ENCODE measurements at places on chromosomes 3 and 15.
A peak's percentile ranks its signal among the peaks of the same experiment; 100 is the strongest.

DNA sequence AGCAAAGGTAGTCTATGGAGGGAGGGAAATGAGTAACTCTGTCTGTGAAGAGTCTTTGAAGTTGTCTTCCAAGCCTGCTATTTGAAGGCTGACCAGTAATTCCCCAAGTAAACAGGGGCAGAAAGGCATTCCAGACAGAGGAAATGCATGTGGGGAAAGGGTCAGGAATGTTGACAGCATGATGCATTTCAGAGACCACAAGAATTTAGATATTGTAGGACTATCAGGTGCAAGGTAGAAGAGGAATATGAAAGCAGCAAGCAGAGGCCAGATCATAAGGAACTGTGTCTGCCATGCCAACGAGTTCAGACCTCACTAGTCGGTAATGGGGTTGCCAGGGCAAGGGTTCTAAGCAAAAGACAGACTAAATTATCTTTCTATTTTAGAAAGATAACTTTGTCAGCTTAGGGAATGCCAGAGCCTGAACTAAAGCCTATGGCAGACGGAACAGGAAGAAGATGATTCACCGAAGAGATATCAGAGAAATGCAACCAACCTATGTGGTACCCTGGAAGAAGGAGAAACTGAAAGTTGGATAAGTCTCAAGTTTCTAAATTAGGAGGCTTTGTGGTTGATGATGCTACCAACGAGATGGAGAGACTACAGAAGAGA, 327.0 kb upstream of the RORA start:
- H3K4me1 ChIP-seq: no peaks in the 10 kb centered on the region
- H3K36me3 ChIP-seq: no peaks in the 10 kb centered on the region
- H3K27me3 ChIP-seq: peaks cover 4% of the 10 kb centered on the region
- no peak overlapping the region for H3K4me3 ChIP-seq
- DNase-seq: no peak
- no peak overlapping the region for H3K27ac ChIP-seq

- no peak overlapping the region for H3K4me3 ChIP-seq
- peak; percentile 50 for DNase-seq
- H3K36me3 ChIP-seq: no peaks in the 10 kb centered on the region
- H3K27me3 ChIP-seq: no peaks in the 10 kb centered on the region
- H3K4me1 ChIP-seq: peaks cover 44% of the 10 kb centered on the region
Observed at GRCh38 chr3:168088106-168088720, 7.5 kb downstream of the GOLIM4 start.

GRCh38 chr15:40344631-40345120, 3.9 kb upstream of the CCDC9B start:
- peak overlapping the region; percentile 99 for H3K27ac ChIP-seq
- H3K27me3 ChIP-seq: no peaks in the 10 kb centered on the region
- H3K36me3 ChIP-seq: no peaks in the 10 kb centered on the region
- H3K4me1 ChIP-seq: peaks cover 93% of the 10 kb centered on the region
- no peak overlapping the region for H3K4me3 ChIP-seq

DNA sequence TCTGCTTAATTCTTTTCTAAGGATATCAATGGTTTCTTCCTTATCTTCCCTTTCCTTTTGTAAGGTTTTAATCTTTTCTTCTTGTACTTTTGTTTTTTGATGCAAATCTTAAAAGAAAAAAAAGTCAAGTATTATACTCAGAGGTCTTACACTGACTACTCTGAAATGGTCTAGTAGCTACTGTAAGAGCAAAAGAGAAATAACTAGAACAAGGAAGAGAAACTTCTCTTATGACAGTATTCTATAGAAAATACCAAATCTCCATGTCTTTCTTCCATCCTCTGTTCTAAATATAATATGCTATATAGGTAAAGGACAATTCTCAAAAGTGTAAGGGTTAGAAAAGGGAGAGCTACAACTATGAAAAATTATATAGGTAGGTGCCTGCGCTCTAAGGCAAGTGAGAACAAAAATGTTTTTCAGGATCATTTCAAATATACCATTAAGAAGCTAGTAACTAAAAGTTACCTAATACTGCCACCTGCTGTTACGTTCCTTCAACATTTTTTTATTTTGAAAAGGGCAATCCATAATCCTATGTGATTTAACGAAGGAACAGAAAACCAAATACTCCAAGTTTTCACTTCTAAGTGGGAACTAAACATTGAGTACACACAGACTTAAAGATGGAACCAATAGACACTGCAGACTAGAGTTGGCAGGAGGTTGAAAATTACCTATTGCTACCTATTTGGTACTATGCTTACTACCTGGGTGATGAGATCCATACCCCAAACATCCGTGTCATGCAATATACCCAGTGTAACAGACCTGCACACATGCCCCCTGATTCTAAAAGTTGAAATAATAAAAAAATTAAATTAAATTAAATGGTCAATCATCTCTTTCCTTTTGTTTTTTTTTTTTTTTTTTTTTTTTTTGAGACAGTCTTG, 36.7 kb downstream of the CIP2A start:
- no peak overlapping the region for H3K27ac ChIP-seq
- no peaks in the 10 kb centered on the region for H3K36me3 ChIP-seq
- H3K4me3 ChIP-seq: no peak overlapping the region
- peak; percentile 14 for DNase-seq
- no peaks in the 10 kb centered on the region for H3K27me3 ChIP-seq
- no peaks in the 10 kb centered on the region for H3K4me1 ChIP-seq

DNA sequence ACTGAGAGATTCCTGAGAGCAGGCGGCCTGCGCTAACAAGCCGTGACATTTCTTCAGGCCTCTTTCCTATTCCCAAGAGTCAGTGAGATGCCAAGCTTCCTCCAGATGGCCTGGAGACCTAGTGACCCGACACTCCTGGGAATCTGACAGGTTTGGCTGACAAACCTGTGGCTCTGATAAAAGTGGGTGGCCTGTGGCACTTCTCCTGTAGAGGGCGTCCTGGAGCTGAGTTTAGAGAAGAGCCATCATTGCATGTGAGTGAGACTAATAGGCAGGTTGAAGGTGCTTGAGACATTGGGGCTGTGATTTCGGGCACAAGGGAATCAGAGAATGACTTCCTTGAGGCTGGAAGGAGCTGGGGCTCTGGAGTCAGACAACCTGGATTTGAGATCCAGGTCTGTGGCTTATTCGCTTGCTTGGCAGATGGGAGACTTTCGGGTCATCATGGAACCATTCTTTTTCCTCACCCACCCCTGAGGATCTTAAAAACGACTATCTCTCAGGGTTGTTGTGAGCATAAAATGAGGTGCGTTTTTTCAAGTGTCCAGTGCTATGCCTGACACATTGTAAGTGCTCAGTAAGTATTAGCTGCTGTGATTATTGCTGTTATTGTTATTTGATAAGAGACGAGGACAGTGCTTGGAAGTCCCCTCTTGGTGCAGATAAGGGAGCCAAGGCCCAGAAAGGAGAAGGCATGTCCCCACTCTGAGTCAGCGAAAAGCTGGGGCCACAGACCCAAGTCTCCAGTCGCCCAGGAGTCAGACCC, 77.2 kb downstream of the SCN10A start:
- H3K4me3 ChIP-seq: no peak overlapping the region
- H3K4me1 ChIP-seq: no peaks in the 10 kb centered on the region
- no peak for DNase-seq
- no peaks in the 10 kb centered on the region for H3K27me3 ChIP-seq
- H3K36me3 ChIP-seq: no peaks in the 10 kb centered on the region
- H3K27ac ChIP-seq: no peak overlapping the region

DNA sequence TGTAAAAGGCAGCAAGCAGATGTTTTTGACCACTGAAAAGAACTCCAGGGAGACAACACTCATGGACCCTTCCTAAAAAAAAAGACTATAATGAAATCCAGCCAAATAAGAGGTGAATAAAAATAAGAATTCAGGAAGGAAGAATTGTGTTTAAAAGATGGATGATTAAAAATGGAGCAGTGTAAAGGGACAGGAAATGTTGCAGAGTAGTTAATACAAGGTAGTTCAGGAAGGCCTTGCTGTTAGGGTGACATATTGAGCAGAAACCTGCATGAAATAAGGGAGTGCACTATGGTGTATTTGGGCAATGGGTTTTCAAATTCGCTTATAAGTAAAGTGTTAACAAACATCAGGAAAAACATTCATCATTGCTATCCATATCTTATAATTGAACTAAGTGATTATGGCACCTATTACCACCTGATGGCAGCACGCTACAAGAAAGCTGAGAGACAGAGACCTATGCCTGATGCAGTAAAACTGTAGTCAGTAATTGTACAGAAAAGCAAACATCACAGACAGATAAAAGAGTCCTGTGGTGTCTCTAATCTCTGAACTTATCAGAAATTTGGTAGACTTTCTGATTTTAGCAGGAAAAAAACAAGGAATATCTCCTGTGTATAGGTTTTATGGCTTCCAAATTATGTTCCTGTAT, 5.8 kb upstream of the DBR1 start:
- no peaks in the 10 kb centered on the region for H3K36me3 ChIP-seq
- no peak overlapping the region for H3K4me3 ChIP-seq
- peak; percentile 48 for DNase-seq
- peaks cover 3% of the 10 kb centered on the region for H3K4me1 ChIP-seq
- peaks cover 12% of the 10 kb centered on the region for H3K27me3 ChIP-seq
- no peak overlapping the region for H3K27ac ChIP-seq

DNA sequence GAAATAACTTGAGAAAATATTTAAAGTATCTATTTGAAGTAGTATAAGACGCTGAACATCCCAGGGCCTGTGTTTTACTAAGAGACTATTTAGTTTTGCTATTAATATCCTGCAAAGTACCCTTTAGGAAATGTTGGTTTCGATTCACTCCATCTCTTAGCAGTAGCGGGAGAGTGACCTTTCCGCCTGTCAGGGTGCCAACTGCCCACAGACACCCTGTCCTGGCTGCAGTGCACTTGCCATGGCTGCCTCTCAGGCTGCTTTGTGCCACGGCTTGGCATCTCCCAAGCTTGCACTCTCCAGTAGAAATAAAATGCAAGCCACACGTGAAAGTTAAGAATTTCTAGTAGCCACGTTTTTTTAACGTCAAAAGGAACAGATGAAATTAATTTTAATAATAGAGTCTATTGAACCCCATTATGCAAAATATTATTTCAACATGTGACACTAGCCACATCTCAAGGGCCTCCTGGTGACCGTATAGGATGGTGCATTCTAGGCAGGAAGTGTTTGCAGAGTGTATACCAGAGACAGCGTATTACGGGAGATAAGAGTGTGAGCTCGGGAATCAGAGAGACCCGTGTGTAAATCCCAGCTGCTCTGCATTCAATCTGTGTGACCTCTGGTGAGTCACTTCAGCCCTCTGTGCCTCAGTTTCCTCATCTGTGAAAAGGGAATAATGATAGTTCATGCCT, 19.8 kb downstream of the ADAMTS9 start:
- H3K4me3 ChIP-seq: no peak overlapping the region
- H3K36me3 ChIP-seq: no peaks in the 10 kb centered on the region
- no peaks in the 10 kb centered on the region for H3K27me3 ChIP-seq
- no peak overlapping the region for H3K27ac ChIP-seq
- DNase-seq: no peak
- H3K4me1 ChIP-seq: no peaks in the 10 kb centered on the region

- DNase-seq: no peak
- no peak overlapping the region for H3K4me3 ChIP-seq
- peaks cover 7% of the 10 kb centered on the region for H3K36me3 ChIP-seq
- H3K4me1 ChIP-seq: no peaks in the 10 kb centered on the region
- no peaks in the 10 kb centered on the region for H3K27me3 ChIP-seq
Observed at GRCh38 chr3:179713643-179714090, 60.8 kb downstream of the USP13 start.

- no peaks in the 10 kb centered on the region for H3K27me3 ChIP-seq
- no peaks in the 10 kb centered on the region for H3K4me1 ChIP-seq
- no peak overlapping the region for H3K4me3 ChIP-seq
- peak; percentile 18 for DNase-seq
Observed at GRCh38 chr15:39140060-39140604, 440.7 kb upstream of the THBS1 start.

DNA sequence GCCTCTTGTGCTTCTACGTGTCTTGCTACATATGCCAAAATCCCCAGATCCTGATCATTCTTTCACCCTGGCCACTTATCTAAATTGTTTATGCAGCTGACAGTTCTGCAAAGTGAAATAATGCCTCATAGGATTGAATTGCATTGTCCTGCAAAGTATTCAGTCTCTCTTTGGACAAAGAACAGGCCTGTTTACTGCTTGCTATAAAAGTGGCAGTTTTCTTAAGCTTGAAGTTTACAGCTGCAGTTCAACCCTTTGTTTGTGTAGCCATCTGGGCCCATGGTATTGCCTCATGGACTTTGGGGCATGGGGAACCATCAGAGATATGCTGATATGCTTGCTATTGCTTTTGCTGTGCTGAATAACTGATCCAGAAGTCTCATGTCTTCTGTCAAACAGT, 523.2 kb downstream of the OTOL1 start:
- no peaks in the 10 kb centered on the region for H3K4me1 ChIP-seq
- DNase-seq: no peak
- H3K36me3 ChIP-seq: no peaks in the 10 kb centered on the region
- H3K4me3 ChIP-seq: no peak overlapping the region
- H3K27ac ChIP-seq: no peak overlapping the region
- no peaks in the 10 kb centered on the region for H3K27me3 ChIP-seq

GRCh38 chr3:16200411-16200810, 25.9 kb downstream of the GALNT15 start:
- no peak overlapping the region for H3K4me3 ChIP-seq
- no peak for DNase-seq
- no peaks in the 10 kb centered on the region for H3K36me3 ChIP-seq
- H3K4me1 ChIP-seq: no peaks in the 10 kb centered on the region
- H3K27ac ChIP-seq: no peak overlapping the region

DNA sequence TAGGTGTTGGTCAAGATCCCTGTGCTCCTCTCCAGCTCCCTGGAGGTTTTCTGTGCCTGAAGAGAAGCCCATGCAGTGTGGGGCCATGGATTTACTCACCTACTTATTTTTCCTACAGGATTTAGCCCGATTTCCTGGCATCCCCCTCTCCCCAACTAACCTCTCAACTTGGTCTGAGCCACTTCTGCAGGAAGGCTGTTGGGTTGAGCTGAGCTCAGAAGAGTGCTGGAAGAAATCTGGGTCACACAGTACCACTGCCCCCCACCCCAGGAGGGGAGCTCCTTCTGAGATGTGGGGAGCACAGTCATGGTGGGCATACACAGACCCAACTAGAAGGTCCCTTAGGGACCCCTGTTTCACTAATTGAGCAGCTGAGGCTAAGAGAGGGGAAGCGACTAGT, 34.4 kb upstream of the SLCO2A1 start:
- no peaks in the 10 kb centered on the region for H3K27me3 ChIP-seq
- peaks cover 44% of the 10 kb centered on the region for H3K4me1 ChIP-seq
- no peak for DNase-seq
- no peaks in the 10 kb centered on the region for H3K36me3 ChIP-seq
- no peak overlapping the region for H3K4me3 ChIP-seq
- H3K27ac ChIP-seq: no peak overlapping the region

DNA sequence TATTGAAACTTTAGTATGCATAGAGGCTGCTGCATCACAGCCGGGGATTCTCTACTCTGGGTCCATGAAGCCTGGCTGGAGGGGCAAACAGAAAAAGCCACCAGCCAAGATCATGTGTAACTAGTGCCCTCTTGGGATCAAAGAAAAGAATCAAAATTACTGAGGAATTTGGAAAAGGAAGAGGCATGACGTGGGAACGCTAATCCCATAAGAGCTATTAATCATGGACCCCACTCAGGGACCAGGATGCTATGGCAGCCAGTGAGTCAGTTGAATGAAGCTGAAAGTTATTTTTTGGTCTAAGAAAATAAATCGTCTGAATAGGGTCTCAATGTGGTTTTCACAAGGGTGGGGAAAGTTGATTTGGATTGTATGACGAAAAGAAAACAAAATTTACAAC, 1165.1 kb downstream of the ROBO2 start:
- no peak overlapping the region for H3K4me3 ChIP-seq
- H3K27me3 ChIP-seq: no peaks in the 10 kb centered on the region
- H3K27ac ChIP-seq: no peak overlapping the region
- no peaks in the 10 kb centered on the region for H3K4me1 ChIP-seq
- H3K36me3 ChIP-seq: no peaks in the 10 kb centered on the region
- DNase-seq: peak; percentile 1
